ENCODE measurements at places on chromosomes 2 and 18.

- no peak for DNase-seq
Measured at GRCh38 chr2:176415937-176416499, 146.8 kb downstream of the MTX2 start.

DNA sequence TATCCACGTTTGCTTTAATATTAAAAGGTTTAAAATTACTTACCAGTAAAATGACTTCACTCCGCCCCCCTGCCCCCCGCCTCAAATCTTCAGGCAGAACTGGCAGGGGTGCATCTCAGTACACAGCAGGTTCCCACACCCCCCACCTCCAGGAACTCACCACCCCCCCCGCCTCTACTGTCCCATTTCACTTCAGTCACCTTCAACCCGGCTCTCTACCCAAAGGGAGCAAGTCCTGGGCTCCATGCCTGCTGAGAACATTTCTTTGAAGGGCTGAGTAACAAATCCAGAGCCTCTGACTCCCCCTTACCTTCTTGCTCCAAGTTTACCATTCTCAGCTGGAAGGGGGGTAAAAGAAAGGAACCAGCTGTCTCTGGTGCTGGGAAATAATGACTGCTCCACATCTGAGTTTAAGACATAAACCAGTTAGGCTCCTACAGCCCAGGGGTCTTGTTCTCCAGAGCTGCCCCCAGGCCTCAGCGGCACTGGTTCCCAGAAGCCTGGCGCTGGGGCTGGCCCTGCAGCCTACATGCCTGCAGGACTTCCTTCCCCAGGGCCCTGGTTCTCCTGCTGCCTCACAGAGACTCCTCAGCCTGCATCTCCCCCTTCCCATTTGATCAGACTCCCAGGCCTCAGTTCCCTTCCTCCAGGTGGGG, 42.8 kb downstream of the DNMT3A start:
- DNase-seq, result no peak

- no peak for DNase-seq
Measured at GRCh38 chr2:182744490-182744889, 28.4 kb downstream of the DNAJC10 start.

GRCh38 chr18:9824952-9825371, 60.8 kb upstream of the TXNDC2 start:
- no peak for DNase-seq

DNA sequence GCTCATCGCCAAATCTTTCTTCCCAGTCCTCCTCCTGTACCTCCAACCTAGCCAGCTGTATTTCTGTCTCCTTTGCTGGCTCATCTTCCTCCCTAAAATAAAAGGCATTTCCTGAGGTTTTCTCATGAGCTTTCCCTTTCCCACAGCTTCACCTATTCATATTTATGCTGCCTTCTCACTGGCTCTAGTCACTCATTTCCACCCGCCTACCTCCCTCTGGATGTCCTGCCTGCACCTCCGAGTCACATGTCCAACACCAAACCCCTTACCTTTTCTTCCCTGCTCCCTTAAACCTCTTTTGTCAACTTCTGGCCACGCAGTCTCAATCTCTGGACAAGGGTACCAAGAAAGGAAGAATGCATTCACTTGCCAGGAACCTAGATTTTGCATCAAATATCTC, 2.8 kb downstream of the EIF2AK3 start:
- DNase-seq, result no peak

- DNase-seq, result no peak
Measured at GRCh38 chr2:101087638-101088037, 63.5 kb downstream of the TBC1D8 start.

GRCh38 chr2:173553593-173553992, 198.9 kb downstream of the CDCA7 start:
- no peak for DNase-seq

DNA sequence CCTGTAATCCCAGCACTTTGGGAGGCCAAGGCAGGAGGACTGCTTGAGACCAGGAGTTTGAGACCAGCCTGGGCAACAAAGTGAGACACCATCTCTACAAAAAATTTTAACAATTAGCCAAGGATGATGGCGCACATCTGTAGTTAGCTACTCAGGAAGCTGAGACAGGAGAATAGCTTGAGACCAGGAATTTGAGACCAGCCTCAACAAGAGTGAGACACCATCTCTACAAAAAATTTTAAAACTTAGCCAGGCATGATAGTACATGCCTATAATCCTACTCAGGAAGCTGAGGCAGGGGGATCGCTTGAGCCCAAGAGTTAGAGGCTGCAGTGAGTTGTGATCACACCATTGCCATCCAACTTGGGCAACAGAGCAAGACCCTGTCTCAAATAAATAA, 7.0 kb downstream of the MEMO1 start:
- DNase-seq, result no peak

DNA sequence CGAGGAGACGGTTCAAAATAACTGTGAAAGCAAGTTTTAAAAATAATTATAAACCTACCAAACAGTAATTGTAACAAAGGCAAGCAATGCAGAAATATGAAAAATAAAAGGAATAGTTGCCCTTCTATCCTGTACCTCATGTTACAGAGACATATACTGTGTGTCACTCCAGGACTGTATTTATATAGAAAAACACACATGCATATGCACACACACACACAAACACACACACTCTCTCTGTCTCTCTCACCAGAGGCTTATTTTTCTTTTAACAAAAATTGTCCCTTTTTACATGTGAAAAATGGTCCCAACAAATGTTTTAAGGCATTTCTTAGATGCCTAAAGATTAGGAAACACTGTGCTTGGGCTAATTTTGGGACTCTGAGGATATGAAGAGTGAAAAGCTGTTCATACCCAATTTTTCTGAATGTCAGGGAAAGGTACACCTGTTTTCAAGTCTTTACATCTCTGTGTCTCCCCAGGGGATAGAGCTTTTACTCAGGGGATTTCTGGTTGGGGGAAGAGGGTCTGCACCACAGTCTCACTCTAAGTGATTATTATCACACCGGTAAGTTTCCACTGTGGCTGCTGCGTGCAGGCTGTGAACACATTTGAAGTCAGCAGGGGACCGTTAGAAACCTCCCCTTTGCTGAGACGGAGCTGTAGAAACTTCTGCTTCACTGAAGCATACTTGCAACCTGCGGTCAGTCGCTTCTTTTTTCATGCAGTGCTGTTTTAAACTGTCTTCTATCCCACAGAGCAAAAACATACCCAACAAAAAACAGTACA, 51.4 kb upstream of the SPAG16 start:
- DNase-seq, result peak; percentile 16

- no peak for DNase-seq
Measured at GRCh38 chr2:19806591-19806990, 95.2 kb downstream of the TTC32 start.

GRCh38 chr2:151029406-151030157, 232.1 kb downstream of the RBM43 start:
- DNase-seq, result no peak

DNA sequence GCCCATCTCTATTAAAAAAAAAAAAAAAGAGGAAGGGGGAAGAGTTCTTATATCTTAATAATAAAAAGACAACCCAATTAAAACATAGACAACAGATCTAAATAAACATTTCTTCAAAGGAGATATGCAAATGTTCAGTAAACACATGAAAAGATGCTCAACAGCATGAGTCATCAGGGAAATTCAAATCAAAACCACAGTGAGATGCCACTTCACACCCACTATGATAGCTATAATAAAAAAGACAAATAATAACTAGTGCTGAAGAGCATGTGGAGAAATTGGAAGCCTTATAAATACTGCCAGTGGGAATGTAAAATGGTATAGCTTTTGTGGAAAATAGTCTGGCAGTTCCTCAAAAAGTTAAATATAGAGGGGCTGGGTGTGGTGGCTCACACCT, 61.5 kb upstream of the CYP20A1 start:
- DNase-seq, result no peak

DNA sequence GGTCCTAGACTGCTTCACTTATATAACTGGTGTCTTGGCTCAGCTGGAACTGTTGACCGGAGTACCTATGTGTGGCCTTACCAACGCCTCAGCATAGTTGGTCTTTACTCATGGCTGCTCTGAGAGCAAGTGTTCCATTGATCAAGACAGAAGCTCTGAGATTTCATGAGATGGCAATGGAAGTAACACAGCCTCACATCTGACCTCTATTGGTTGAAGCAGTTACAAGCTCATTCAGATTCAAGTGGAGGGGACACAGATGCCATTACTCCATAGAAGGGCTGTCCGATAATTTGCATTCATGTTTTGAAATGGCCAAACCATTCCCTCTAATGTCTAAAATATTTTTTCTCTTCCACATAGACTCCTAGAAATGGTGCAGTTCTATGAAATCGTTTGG, 46.4 kb upstream of the STK39 start:
- DNase-seq, result no peak

DNA sequence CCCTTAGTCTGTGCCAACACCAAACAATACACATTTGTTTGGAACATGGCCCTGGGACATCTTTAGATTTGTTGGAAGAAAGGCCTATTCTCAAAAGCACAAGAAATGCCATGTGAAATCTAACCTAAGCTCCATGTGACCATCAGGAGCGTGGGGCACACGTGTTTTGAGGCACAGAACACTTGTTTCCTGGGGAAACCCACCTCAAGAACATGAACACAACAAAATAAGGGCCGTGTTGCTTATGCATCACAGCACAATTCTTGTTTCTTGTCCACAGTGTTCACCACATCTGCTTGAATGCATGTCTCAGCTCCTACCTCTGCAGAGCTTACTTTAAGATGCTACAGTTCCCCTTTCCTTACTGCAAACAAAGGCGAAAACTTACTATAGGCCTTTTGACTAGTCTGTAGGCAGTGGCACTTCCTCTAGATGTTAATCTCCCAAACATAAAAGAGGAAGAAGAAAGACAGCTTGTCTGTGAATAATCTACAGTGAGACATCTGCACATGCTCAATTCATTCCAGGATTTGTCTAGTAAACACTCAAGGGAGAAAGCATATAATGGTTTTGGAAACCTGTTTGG, 165.0 kb downstream of the ANKRD44 start:
- DNase-seq, result peak; percentile 74

DNA sequence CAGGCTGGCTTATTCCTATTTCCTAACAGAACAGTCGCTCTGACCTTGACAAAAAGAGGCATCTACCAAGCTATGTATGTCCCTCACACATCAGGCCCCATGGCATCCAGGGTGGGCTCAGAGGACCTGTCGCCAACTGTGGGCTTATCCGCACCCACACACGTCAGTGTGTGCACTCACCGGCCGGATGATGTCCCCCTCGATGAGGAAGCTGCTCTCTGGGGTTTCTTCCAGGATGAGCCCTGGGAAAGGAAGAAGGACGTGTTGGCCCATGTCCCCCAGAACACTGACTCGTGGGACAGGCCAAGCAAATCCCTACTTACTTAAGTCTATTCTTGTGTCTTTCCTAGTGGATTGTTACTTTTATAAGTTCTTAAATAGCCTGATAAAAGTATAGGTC, 3.1 kb downstream of the ASTL start:
- DNase-seq, result no peak

- DNase-seq, result no peak
Measured at GRCh38 chr2:122055521-122055931, 300.1 kb downstream of the TSN start.

GRCh38 chr2:241843321-241844065, 15.2 kb downstream of the PDCD1 start:
- no peak for DNase-seq

Measured in memory B cell (primary cell).